ENCODE measurements at places on chromosomes 6 and 20.
A peak's percentile ranks its signal among the peaks of the same experiment; 100 is the strongest.

DNA sequence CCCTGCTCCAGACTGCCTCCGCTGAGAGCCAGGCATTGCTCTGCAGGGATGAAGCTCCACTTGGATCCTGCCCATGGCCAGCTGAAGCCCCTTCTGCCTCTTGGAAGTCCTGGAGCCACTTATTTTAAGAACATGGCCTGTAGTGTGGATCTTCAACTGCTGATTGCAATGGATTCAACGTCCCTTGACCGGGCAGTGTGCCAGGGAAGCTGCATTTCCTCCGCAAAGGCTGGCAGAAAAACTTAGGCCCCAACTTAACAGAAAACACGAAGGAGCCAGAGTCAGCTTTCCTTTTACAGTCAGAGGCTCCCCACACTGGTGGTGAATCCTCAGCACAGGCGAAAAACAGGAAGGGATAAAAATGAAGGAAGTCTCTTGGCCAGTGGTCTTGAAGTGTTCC lies 26.3 kb upstream of the FOXQ1 start:
- no peak for DNase-seq

GRCh38 chr6:34154668-34155447 lies 9.0 kb upstream of the GRM4 start:
- peak; percentile 83 for DNase-seq

GRCh38 chr20:18005990-18006364 lies 37.2 kb downstream of the MGME1 start:
- no peak for DNase-seq

- no peak for DNase-seq
Observed at GRCh38 chr6:166515072-166515810, 71.2 kb downstream of the RAMACL start.

DNA sequence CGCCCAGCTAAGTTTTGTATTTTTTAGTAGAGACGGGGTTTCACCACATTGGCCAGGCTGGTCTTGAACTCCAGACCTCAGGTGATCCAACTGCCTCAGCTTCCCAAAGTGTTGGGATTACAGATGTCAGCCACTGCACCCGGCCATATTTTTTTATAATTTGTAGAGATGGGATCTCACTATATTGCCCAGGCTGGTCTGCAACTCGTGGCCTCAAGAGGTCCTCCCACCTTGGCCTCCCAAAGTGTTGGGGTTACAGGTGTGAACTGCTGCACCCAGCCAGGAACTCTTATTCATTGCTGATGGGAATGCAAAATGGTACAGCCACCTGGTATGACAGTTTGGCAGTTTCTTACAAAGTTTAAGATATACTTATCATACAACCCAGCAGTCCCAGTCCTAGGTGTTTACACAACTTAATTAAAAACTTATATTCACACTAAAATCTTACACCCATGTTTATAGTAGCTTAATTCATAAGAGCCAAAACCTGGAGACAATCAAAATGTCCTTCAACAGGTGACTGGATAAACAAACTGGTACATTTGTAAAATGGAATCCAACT lies 11.7 kb upstream of the STAU1 start:
- DNase-seq: no peak

DNA sequence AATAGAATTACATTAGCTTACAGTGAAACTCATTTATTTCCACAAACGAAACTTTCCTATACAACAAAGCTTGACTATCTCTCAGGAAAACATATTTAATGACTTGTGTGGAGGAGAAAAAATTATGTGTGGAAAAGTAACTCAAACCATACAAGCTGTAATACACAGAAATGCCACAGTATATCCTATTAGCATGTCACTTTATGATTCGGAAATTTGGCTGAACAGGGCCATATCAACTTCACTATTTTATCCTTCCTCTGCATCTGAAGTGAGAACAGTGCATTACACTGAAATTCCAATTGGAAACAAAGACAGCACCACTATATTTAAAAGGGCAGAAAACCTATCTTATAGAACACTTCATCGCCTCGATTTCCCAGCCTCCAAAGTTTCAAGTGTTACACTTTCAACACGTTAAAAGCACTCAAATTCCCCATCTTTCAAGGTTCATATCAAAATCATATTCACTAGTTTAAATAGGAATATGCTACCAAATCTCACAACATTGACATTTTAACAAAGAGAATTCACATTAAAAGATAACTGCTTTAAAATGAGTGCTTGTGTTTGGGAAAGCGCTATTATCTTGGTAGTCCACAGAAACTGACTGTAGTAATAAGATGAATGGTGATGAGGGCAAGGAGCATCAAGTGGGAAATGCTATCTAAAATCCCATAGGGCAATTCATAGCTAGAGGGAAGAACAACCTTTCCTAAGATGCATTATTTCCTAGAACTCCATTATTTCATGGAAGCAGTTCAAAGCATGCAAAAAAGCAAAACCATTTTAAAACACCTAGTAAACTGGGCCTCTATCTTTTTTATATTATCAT lies 1.8 kb downstream of the REV3L start:
- DNase-seq: no peak

DNA sequence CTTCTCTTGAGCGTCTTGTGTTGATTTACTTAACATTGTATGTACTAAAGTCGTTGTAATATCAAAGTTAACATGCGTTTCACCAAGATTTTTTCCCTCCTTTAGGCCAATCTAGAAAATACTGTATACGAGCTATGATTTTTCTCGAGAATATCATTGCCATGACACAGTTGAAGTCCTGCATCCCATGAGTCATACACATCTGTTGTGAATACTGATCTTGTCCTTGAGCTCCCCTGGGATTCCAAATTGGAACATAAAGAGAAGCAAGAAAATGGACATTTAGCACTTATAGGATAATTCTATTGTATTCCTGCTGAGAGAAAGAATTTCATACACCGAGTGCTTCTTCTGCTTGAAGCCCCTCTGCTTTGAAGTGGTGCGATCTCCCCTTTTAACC lies 109.6 kb downstream of the SLC35B3 start:
- no peak for DNase-seq

- no peak for DNase-seq
Observed at GRCh38 chr20:50594591-50595432, 84.6 kb downstream of the PTPN1 start.

GRCh38 chr6:108752733-108753590 lies 95.3 kb upstream of the ARMC2 start:
- DNase-seq: no peak

GRCh38 chr6:112044196-112044595 lies 9.7 kb upstream of the CCN6 start:
- DNase-seq: no peak

DNA sequence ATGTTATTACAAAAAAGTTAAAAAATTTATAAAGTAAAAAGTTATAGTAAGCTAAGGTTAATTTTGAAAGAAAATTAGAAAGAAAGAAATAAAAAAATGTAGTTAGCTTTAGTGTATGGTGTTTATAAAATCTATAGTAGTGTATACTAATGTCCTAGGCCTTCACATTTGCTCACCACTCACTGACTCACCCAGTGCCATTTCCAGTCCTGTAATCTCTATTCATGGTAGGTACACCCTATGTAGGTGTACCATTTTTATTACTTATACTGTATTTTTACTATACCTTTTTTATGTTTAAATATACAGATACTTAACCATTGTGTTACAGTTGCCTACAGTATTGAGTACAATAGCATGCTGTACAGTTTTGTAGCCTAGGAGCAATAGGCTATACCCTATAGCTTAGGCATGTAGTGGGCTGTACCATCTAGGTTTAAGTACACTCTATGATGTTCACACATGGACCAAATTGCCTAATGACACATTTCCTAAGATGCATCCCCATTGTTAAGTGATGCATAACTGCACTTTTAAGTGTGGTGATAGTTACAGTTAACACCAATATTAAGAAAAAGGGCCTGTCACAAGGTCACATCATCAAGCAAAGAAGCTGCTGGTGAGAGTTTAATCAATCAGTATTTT lies 8.0 kb downstream of the CD2AP start:
- no peak for DNase-seq

- no peak for DNase-seq
Observed at GRCh38 chr20:52313341-52313963, 121.9 kb upstream of the ZFP64 start.

GRCh38 chr6:133921249-133921859 lies 31.7 kb upstream of the TBPL1 start:
- DNase-seq: peak; percentile 64

- DNase-seq: no peak
Observed at GRCh38 chr20:1907586-1907985, 12.4 kb downstream of the SIRPA start.

- DNase-seq: no peak
Observed at GRCh38 chr20:60760256-60761000, 491.6 kb upstream of the CDH4 start.

DNA sequence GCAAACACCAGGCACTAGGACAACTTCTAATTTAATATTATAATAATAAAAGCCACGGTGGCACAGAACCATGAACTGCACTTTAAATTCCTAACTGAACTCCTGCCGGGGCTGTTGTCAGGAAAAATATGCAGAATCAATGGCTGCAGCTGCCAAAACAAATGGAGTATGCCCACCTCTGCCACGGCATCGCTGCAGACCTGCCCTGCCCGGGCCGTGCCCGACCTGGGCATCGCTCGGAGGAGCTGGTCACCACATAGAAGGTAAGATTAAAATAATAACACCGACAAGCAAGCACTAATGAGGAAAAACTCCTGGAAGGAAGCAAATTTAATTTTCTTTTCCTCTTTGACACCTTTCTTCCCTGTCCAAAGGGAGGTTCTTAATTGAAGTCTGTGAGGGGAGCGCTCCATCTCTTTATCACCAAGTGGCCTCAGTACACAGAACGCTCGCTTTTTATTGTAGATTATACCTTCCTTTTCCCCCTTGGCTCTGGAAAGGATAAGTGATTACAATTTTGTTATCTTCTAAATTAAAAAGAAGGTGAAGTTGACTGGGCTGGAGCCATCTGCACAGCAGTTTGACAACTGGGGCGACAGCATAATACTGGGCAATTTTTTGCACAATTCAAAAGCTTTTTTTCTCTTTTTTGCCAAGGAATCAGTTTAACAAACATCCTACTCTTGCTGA lies 351.3 kb downstream of the ZFAND3 start:
- DNase-seq: no peak

- DNase-seq: peak; percentile 19
Observed at GRCh38 chr20:19903168-19903811, 113.9 kb upstream of the NAA20 start.

GRCh38 chr6:124446961-124447360 lies 515.3 kb upstream of the RNF217 start:
- no peak for DNase-seq

DNA sequence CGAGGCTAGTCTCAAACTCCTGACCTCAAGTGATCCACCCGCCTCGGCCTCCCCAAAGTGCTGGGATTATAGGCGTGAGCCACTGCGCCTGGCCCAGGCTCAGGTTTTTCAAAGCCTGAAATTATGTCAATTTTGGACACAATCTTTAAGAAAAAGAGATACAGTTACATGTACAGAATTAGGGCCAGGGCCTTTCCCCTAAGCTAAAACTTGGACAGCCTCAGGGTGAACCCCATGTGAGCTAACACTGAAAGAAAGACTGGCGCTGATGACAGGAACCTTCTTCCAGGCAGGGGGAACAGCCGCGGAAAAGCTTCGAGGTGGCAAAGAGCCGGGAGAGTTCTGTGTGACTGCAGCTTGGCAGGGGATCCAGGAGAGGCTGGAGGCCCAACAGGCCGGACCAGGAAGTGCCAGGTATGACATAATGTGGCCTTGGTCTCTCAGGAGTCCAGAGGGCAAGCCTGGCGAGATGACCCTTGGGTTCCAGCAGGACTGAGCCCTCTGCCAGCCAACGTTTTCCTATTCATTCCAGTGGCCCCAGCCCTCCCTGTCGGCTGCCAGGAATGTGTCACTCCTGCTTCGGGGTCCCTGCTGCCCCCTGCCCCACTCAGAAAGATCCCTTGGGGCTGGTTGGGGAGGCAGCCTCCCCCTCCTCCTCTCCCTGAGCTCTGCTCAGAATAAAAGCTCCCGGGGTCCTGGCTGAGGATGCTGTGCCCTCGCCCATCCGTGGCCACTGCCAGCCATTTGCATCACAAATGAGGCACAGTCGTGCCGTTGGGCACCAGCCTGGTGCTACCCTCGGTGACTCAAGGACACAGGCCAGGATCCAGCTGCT lies 37.3 kb downstream of the RBM38 start:
- no peak for DNase-seq

- no peak for DNase-seq
Observed at GRCh38 chr6:41917528-41917927, 3.4 kb downstream of the MED20 start.

DNA sequence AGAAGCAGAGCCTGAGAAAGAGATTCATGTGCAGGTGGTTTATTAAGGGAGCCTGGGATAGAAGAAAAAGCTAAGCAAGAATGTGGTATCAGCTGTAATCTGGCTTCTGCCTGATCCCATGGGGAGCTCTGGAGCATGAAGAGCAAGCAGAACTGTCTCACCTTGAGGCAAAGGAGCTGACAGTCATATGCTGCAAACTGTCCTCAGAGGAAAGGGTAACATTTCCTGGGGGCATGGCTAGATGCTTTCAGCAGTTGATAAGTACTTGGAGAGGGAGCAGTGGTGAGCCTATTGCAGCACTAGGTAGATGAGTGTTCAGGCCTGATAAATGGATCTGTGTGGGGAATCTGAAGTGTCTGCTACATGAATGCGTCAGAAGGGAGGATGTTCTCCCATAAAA lies 621.5 kb upstream of the BTBD3 start:
- no peak for DNase-seq

DNA sequence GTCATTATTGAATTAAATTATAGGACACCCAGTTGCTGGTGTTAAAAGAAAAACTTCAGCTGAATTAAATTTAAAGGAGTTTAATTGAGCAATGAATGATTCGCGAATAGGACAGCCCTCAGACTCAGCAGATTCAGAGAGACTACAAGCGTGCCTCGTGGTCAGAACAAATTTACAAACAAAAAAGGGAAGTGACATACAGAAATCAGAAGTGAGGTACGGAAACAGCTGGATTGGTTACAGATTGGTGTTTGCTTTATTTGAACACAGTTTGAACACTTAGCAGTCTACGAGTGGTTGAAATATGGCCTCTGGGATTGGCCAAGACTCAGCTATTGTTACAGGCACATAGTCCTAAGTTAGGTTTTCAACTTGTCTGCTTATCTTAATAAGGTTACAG lies 25.8 kb upstream of the TNFRSF21 start:
- DNase-seq: peak; percentile 21

DNA sequence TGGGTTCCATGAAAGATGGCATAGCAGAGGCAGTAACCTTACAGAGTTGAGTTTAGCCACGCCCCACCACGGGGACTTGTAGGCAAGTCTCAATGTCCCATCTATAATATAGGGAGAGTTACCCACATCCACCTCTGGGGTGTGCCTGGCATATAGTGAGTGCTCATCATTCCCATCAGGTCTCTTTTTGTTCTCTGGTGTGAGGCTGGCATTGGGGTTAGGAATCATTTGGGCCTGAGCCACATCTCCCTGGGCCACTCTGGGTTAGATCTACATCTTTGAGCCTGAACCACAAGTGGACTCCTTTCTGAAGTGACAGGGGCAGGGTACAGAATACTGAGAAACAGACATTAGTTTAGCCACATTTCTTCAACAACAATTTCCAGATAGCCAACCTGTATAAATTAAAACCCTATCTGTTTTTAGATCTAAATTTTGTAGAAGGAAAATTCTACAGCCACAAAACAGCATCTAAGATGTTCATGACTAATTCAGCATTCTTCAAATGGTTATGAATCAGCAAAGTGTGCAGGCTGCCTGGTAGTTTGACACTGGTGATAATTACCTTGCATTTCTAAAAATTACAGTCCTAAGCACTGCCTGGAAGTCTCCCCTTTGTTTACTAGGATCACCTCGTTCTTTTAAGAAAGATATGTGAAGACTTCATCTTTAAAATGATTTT lies 20.1 kb downstream of the RNF24 start:
- DNase-seq: no peak

GRCh38 chr6:47016261-47016660 lies 25.9 kb downstream of the ADGRF1 start:
- no peak for DNase-seq
